Testis (tissue), 5 donors: ENCODE measurements at places on chromosomes 1 and 21. TPM values are rescaled to one million over a fixed set of nuclear protein-coding genes. Genes with fewer than 3 reads are reported as not detected.
A peak's percentile ranks its signal among the peaks of the same experiment; 100 is the strongest.

The UBE4B gene
- 62.0 TPM for total RNA-seq

- no peak overlapping the region for H3K4me3 ChIP-seq
- no peaks in the 10 kb centered on the region for H3K27me3 ChIP-seq
- no peak for DNase-seq
Measured at GRCh38 chr1:30232288-30232899, 491.0 kb downstream of the MATN1 start.

DNA sequence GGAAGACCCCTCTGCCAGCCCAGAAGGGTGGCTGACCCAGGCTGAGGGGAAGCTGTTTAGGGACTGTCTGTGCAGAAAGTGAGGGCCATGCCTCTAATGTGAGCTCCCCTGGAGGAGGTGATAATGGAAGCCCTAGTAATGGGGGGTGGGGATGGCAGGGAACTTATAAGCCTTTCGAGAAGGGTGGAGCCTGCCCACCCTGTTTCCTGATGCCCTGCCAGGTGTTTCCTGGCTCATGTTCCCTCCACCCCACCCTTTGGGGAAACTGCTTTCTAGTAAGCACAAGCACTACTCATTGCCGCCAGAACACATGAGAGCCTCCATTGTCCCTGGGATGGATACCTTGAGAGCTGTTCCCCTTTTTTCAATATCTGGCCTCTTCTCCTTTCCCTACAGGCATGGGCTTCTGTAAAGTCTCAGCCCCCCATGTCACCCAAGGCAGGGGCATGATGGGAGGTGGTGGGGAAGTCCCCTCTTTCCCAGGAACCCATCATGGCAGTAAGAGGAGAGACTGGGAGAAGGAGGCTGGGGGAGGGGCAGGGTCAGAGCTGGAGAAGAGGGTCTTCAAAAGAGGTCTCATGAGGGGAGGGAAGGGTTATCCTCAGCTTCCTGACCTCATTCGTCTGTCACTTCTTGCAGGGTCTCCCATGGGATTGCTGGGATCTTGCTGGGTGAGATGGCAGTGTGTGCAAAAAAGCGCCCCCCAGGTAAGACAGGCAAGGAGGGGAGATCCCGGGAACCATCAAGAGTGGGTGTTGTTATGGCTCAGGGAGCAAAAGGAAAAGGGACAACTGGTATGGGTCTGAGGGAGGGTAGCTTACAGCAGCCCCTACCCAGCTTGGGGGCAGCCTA lies 2.4 kb downstream of the ATP8B2 start:
- peak overlapping the region; percentile 64 for H3K4me3 ChIP-seq
- peaks cover 40% of the 10 kb centered on the region for H3K4me1 ChIP-seq
- peak overlapping the region; percentile 99 for H3K27ac ChIP-seq

The LTN1 gene
- 47.2 TPM for total RNA-seq

DNA sequence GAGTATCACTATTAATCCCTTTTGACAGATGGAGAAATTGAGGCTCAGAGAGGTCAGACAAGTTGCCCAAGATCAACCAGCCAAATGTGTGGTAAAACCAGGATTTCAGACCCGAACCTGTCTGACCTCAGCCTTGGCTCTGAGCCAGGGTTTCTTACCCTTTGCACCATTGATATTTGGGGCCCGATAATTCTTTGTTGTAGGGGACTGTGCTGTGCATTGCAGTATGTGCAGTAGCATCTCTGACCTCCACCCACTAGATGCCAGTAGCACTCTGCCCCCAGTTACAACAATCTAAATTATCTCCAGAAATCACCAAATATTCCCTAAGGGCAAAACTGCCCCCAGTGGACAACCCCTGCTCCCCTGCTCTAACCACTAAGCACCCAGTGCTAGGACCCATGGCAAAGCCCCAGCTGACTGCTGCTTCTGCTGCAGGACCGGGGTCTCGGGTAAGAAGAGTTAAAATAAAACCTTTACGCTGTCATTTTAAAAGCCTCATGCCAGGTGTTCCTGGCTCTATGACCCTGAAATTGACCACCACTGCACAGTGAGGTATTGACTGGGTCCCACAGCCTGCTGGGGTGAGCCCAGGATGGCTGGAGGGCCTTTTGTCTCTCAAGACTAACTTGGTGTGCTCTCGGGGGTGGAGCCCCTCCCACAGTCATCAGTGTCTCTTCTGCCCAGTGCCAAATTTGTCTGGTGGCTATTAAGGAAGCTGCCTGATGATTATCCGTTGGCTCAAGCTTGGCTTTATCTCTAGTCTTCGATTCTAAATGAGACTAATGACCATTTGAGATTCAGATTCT lies 5.6 kb upstream of the MAN1C1 start:
- DNase-seq = no peak

The TAGLN2 gene
- 389 TPM for total RNA-seq

- H3K4me3 ChIP-seq = no peak overlapping the region
- no peak overlapping the region for H3K27ac ChIP-seq
- H3K36me3 ChIP-seq = no peaks in the 10 kb centered on the region
- DNase-seq = peak; percentile 38
Measured at GRCh38 chr1:41876576-41877445, 41.9 kb downstream of the HIVEP3 start.

- no peaks in the 10 kb centered on the region for H3K36me3 ChIP-seq
- peaks cover 25% of the 10 kb centered on the region for H3K4me1 ChIP-seq
- H3K27ac ChIP-seq = peak overlapping the region; percentile 36
- no peaks in the 10 kb centered on the region for H3K27me3 ChIP-seq
Measured at GRCh38 chr1:61279570-61279969, 197.2 kb downstream of the NFIA start.

The OR2C3 gene
- total RNA-seq = 0.87 TPM

The CR2 gene
- 1.5 TPM for total RNA-seq

GRCh38 chr21:45169682-45170081 lies 95.3 kb downstream of the ADARB1 start:
- H3K4me3 ChIP-seq = no peak overlapping the region
- no peaks in the 10 kb centered on the region for H3K36me3 ChIP-seq
- no peaks in the 10 kb centered on the region for H3K27me3 ChIP-seq
- no peak for DNase-seq
- H3K4me1 ChIP-seq = no peaks in the 10 kb centered on the region

DNA sequence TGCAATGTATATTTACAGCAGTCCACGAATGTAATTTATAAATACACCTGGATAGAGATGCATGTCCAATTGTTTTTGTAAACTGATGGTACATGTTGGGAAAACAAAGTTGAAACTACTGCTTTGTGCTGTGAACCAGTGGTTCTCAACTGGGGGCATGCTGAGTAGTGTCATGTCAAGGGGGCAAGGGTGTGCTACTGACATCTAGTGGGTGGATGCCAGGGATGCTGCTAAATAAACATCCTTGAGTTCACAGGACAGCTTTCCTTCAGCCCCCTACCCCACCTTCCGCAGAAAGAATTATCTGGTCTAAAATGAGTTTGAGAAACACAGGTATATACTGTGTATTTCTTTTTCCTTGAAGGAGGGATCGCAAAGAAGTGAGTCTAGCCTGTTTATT lies 95.9 kb downstream of the RASAL2 start:
- H3K36me3 ChIP-seq = no peaks in the 10 kb centered on the region
- H3K4me1 ChIP-seq = no peaks in the 10 kb centered on the region
- no peaks in the 10 kb centered on the region for H3K27me3 ChIP-seq
- no peak overlapping the region for H3K4me3 ChIP-seq
- DNase-seq = peak; percentile 56
